GM13976 (cell line): ENCODE measurements at places on chromosomes 3 and 15.

DNA sequence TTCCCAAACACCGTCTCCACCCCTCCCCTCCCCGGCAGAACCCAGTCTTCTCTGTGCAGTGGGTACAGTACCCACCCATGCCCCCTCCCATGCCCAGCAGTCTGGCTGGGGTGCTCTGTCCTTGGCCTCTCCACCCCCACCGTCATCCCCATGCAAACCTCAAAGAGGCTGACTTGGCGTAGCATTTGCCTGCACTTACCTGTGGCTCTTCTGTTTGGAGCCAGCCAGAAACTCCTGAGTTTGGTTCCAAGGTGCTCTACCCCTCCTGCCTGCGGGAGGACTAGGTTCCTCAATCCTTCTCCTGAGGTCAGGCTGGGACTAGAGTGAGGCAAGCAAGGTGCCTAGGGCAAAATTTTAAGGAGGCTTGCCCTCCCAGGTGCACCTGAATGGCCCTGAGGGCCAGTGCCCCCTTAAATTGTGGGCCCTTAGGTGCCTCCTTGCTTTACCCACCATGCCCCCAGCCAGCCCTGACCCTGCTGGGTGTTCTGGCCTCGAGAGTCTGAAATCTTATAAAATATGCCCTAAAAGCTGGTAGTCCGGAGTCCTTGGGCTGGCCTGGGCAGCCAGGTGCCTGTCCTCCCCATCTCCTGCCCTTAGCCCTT lies 47.1 kb upstream of the C15orf39 start:
- no peak for DNase-seq

- DNase-seq = no peak
Observed at GRCh38 chr3:54850484-54851018, 77.3 kb downstream of the LRTM1 start.

GRCh38 chr3:177410730-177411129 lies 213.4 kb upstream of the TBL1XR1 start:
- no peak for DNase-seq

- DNase-seq = no peak
Observed at GRCh38 chr3:48018841-48019240, 2.6 kb upstream of the MAP4 start.

DNA sequence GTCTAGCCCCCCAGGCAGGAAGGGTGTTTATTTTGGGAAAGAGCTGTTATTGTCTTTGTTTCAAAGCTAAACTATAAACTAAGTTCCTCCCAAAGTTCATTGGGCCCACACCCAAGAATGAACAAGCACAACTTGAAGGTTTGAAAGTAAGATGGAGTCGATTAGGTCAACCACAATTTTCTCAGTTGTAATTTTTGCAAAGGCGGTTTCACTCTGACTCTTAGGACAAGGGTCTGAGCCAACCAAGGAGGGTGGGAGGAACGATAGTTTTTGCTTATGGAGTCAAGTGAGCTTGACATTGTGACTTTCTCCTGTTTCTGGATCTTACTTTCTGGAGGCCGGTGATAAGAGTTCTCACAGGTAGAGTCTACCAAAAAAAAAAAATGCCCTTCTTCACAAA lies 5.8 kb upstream of the ZNF770 start:
- peak; percentile 82 for DNase-seq
